SK-N-MC (cell line): ENCODE measurements at places on chromosomes 4 and X.

DNA sequence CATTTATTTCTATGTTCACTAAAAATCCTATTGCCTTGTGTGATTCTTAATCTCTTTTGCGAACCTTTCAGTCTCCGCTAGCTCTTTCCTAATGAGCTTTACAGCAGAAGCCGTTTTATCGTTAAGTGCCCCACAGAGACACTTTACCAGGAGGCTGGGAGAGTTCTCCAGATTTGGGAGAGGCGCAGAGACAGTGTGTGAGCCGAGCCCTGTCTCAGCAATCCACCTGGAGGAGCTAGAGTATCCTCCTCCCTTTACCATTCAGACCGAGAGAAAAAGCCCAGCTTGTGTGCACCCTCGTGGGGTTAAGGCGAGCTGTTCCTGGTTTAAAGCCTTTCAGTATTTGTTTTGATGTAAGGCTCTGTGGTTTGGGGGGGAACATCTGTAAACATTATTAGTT, 54.9 kb upstream of the MTM1 start:
- no peak for DNase-seq

DNA sequence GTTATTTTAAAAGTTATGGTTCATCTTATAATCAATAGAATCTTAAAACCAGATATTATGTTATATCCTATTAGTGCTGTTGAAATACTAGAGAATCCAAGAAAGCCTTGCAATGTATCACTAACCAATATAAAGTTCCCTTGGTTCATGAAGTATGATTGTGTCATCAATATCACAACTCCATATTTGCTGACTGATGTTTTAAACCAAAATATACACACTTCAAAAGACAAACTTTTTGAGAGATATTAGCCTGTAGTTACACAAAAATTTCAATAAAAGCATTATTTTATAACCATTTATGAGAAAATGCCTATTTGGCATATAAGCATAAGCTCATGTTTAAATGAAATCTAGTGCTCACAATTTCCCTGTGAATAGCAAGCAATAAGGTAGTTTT, 198.6 kb downstream of the CENPC start:
- DNase-seq, result no peak

GRCh38 chrX:107123750-107124149, 5.1 kb upstream of the RBM41 start:
- DNase-seq, result no peak

DNA sequence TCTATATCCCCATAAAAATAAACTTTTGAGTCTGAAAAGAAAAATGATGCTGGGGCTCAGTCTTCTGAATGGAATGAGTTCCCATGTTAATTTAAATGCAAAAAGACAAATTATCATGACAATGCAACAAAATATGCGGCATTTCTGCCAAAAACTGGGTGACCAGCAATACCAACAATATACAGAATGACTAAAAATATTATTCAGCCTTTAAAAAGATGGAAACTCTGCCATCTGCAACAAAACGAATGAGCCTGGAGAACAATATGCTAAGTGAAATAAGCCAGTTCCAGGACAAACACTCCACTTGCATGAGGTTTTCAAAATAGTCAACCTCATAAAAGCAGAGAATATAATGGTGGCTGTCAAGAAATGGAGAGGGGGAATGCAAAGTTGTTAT, 558.5 kb downstream of the IL15 start:
- DNase-seq, result no peak

DNA sequence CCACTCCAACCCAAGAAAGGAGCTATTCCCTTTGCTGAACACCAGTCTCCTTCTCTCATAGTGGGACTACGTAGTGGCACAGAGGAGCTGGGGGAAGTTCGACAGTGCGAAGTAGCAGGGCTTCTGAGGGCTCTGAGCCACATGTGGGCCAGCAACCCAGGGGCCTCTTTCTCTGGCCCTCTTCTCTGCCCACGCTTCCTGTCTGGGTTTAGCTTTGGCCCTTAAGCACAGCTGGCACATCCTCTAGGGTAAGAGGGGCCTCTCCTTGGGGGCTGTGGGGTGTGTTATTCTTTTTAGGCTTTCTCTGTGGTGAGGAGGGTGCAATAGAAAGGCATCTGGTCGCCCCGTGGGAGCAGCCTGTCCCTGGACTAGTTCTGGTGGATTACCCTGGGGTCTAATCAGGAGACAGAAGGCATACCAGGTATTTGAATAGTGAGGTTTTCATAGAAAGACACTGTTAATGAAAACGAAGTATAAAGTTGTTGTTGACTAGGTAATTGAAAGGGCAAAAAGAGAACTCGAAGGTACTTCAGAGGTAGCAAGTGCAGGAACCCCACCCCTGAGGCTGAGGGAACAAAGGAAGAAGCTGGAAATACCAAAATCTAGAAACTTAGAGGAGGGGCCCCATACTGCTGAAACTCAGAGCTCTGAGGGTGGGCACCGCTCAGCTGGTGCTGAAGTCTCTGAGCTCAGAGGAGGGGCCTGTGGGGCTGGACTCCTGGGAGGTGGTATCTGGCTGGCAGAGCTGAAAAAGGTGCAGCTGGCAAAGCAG, 151.9 kb upstream of the RPS6KA3 start:
- no peak for DNase-seq

GRCh38 chr4:147137280-147137679, 191.6 kb upstream of the TTC29 start:
- DNase-seq, result no peak

DNA sequence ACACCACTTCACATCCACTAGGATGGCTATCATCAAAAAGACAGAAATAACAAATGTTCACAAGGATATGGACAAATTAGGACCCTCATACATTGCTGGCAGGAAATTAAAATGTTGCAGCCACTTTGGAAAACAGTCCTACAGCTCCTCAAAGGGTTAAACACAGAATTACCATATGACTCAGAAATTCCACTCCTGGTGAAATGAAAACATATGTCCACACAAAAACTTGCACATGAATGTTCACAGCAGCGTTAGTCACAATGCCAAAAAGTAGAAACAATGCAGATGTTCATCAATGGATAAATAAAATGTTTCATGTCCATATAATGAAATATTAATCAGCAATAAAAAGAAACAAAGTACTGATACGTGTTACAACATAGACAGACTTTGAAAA, 15.1 kb downstream of the S100G start:
- no peak for DNase-seq

DNA sequence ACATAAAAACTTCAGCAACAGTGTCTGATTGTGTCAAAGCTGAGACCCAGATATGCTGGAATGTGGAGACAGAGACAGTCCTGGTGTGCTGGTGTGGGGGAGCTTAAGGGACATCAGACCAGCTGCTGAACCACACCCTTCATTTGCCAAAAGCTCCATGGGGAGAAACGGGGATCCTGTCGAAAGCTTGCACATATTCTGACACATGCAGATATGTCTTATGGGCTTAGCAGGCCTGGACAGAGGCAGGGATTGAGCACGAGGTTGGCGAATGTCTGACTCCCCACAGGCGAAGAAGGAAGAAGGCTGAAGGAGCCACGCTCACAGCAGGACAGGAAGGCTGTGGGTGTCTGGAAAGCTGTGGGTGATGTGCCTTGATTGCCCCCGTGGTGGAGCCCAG, 72.1 kb upstream of the ACSL1 start:
- DNase-seq, result peak; percentile 42
